CD4-positive, alpha-beta T cell treated with Interleukin-10 for 1 hour (primary cell): ENCODE measurements at places on chromosomes 6 and 20.

GRCh38 chr6:41697861-41698781 lies 37.3 kb downstream of the TFEB start:
- no peak for DNase-seq

DNA sequence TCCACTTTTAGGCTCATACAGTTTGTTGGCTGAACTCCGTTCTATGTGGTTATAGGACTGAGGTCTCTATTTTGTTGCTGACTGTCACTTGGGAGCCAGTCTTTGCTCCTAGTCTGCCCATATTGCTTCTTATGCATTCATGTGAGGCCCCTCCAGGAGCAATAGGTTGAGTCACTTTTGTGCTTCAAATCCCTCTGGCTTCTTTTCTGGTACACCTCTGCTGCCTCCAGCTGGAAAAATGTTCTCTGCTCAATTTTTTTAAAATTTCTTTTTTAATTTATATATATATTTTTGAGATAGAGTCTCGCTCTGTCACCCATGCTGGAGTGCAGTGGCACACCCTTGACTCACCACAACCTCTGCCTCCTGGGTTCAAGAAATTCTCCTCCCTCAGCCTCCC lies 42.7 kb upstream of the NOX3 start:
- DNase-seq = no peak

GRCh38 chr6:162409741-162410691 lies 317.6 kb downstream of the PRKN start:
- DNase-seq = no peak

GRCh38 chr6:132750455-132751248 lies 7.1 kb downstream of the VNN2 start:
- no peak for DNase-seq

DNA sequence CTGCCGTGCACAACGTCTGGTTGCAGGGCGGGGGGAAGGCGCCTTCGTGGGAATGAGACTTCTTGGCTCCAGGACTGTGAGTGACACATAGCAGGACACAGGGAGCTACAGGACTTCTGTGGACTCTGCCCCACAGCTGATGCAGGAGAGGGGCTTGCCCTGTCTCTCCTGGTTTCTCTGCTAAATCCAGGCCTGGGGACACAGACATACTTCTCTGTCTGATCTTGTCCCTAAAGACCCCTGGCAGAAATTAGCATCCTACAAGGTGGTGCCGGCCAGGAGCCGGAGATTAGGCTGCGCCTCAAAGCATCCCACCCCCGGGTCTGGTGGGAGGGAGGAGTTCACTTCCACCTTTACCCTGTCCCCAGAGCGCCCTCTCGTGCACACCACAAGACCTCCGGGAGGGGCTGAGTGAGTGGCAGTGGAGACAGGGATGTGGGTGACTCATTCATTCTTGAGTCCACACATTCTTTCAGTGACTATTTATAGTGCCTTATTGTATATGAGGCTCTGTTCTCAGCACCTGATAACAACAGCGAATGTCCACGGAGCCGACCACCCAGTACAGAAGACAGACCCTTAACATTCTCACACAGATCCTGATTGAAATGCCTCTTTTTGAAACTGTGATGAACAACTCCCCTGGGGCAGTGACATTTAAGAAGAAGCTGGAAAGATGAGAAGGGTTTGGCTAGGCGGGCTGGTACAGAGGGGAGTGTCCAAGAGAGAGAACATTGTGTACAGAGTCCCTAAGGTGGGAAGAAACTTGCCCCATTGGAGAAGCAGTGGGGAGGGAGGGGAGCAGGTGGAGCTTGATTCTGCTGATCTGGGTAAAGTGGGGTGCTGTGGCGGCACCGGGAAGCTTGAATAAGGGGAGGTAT lies 39.0 kb downstream of the GMPR start:
- DNase-seq = no peak
